ENCODE measurements at places on chromosomes 2 and 18.

- DNase-seq = no peak
Measured at GRCh38 chr2:37348155-37348554, 3.7 kb downstream of the QPCT start.

- DNase-seq = peak; percentile 44
Measured at GRCh38 chr2:204325468-204325867, 219.8 kb upstream of the PARD3B start.

- no peak for DNase-seq
Measured at GRCh38 chr2:151029406-151030157, 232.1 kb downstream of the RBM43 start.

GRCh38 chr2:32562906-32563305 lies 64.9 kb upstream of the TTC27 start:
- DNase-seq = no peak

DNA sequence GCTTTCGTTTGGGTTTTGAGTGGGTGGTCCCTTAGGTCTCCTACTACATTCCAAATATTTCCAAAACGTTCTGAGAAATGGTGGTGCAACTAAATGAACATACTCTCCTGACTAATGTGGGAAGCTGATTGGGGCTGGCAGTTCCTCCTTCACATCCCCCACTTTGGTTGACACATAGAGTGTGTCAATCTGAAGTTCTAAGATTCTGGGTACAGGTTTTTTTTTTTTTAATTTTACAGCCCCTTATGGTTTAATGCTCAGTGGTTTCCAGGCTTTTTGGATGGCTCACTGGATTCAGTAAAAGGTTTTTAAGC lies 58.4 kb upstream of the ITGB6 start:
- DNase-seq = no peak

GRCh38 chr2:197088694-197089093 lies 162.2 kb upstream of the PGAP1 start:
- no peak for DNase-seq

DNA sequence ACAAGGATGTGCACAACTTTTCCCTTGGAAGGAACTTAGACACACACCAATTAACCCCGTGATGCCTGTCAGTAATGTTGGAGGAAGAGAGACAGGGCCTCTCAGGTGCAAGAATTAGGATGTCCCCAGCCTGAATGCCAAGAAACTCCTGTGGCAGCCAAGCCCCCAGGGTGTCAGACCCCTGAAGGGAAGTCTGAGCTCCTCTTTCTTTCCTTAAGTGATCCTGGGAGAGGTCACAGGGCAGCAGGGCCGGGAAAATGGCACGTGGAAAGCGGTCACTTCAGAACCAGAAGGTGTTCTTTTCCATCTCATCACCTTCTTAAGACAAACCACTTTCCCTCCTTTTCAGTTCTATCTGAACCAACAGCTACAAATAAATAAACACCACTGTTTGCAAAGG lies 185.9 kb downstream of the ANAPC1 start:
- no peak for DNase-seq

GRCh38 chr2:146661473-146662096 lies 1183.2 kb upstream of the ACVR2A start:
- no peak for DNase-seq

DNA sequence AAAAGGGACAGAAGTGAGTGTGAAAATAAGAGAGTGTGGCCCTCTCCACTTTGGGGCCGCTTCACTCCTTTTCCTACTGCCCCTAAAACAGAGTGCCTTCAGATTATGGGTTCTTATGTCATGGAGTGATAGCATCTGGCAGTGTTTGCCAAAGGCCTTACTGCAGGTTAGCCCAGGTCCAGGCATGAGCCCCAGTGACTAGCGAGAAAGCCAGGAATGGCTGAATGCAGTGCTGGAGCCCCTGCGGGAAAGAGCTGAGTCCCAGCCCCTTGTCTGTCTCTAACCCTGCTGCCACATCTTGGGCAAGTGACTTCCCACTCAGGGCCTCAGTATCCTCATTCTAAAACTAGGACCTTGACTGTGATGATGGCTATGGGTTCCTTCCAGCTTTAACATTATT lies 6.0 kb downstream of the IGFBP5 start:
- DNase-seq = no peak

GRCh38 chr2:197092431-197092830 lies 165.9 kb upstream of the PGAP1 start:
- DNase-seq = no peak

GRCh38 chr18:48342581-48342980 lies 66.6 kb downstream of the ZBTB7C start:
- DNase-seq = no peak

- DNase-seq = no peak
Measured at GRCh38 chr2:236715491-236715961, 145.9 kb downstream of the ACKR3 start.

GRCh38 chr2:43572244-43572643 lies 23.6 kb downstream of the THADA start:
- DNase-seq = no peak

GRCh38 chr2:46384457-46384815 lies 87.2 kb downstream of the EPAS1 start:
- no peak for DNase-seq

DNA sequence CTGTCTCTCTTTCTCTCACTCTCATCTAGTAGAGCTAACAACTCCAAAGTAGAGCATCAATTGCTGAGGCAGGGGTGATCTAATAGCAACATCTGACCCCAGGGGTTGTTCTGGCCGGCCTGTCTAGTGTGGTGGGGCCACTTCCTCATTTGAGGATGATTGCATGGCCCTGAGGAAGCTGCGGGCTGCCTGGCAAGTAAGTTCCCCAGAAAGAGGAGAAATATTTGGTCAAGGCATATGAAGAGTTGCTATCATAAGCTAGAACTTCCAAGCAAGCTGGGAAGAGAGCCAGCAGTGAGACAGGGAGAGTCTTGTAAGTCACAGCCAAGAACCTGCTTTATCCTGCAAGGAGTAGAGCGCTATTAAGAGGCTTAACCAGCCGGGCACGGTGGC lies 50.8 kb upstream of the TMEM87B start:
- DNase-seq = no peak

- DNase-seq = no peak
Measured at GRCh38 chr2:30374380-30374779, 72.7 kb upstream of the LCLAT1 start.

DNA sequence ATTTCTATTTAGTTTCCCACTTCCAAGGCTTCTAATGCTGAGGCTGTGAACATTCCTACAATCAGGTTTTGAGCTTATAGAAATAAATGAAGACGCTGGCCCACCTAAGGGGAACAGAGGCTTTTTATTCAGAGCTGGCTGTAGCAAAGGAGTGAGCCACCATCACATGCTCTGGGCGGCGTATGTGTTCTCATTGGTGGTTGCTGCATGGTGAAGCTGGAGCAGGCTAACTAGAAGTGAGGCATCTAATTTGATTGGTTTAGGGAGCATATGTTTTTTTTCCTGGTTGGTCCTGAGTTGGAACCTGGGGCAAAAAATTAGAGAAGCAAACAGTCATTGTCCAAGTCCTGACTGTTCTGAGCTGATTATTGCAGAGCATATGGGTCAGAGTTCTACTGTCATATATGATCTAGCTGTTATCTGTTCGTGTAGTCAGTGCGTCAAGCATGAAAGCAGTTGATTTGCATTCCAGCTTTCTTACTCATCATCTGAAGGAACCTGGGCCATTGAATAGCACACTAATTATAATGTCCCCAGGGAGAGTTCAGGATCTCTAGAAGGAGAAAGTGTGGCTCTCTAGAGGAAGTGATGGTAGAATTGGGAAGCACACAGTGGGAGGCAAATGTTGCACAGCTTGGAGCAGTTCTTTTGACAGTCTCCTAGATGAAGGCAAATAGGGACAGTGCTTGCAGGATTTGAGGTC lies 279.6 kb downstream of the PARD3B start:
- no peak for DNase-seq

DNA sequence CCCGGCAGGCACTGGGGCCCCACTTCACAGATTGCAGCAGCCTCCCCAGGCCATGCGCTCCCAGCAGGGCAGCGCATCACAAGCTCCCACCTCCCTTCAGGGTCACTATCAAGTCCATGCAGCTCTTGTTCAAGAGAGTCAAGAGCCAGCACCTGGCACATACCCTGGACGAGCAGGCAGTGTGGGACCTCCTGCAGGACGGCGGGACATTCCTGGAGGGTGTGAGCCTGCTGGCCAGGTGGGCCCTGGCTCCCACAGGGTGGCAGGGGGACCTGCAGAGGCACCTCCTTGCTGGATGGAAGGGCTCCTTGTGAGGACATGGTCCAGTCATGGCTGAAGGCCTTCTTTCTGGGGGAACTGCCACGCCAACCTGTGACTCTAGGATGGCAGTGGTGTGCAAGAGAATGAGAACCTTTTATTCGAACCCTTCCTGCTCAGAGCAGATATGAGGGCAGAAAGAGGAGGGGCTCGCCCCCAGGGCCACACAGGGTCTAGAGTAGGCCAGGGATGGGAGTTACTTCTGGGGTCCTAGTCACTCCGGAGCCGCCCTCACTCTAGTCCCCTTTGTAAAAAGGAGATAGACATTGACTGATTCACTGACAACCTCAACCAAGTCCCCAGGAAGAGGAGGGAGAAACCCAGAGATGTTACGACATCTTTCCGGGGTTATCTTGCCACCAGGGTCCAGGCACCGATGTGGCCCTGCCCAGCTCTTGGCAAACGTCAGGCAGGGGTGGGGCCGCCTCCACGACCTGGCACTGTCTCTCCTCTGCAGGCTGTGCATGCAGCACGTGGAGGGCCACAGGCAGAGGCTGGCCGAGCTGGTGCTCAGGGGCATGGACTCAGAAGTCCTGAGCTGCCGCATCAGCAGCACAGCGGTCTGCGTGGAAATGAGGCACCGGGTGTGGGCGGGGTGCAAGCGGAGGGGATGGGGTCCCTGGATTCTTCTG lies 31.3 kb downstream of the HJURP start:
- no peak for DNase-seq

GRCh38 chr2:104701411-104701911 lies 152.5 kb upstream of the POU3F3 start:
- DNase-seq = no peak

- DNase-seq = no peak
Measured at GRCh38 chr2:55236992-55237543, 4.6 kb downstream of the RPS27A start.

DNA sequence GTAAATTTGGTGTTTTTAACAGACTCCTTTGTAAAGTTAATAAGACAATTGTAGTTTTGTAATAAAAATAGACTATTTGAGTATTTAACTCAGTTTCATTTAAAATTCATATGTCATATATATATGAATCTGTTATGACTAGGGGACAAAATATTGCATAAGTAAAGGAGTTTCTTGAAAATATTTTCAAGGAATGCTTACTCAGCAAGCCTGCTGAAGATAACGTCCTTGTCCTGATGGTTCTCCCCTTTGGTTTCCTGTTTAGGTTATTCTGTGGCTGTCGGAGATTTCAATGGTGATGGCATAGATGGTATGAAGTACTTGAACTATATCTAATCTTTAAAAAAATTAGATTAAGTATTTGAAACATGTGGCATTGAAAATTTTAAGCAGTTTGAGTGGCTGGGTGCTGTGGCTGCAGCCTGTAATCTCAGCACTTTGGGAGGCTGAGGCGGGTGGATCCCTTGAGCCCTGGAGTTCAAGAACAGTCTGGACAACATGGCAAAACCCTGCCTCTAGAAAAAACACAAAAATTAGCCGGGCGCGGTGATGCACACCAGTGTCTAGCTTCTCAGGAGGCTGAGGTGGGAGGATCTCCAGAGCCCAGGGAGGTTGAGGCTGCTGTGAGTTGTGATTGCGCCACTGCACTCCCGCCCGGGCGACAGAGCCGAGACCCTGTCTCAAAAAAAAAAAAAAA lies 47.1 kb downstream of the ITGAV start:
- no peak for DNase-seq

GRCh38 chr2:11498543-11499034 lies 32.6 kb upstream of the E2F6 start:
- no peak for DNase-seq

GRCh38 chr2:96163768-96164429 lies 18.7 kb upstream of the DUSP2 start:
- peak; percentile 80 for DNase-seq

- no peak for DNase-seq
Measured at GRCh38 chr2:233285921-233286320, 21.7 kb upstream of the SAG start.

DNA sequence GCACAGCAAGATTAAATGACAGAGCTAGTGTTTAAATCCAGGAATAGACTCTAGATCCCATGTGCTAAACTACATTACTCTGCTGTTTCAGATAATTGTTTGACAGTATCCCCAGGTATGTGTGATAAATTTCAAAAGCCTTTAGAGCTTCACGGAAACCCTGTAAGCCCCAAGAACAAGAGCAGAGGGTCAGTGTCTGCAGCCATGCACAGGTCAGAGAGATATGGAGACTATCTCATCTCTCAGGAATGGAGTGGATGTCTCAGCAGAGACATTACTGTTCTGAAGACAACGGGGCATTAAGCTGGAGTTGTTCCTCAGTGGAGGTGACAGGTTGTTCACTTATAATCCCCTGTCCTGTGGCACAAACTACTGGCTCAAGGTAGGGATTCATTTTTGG lies 139.1 kb upstream of the FOSL2 start:
- DNase-seq = no peak

- no peak for DNase-seq
Measured at GRCh38 chr2:236965021-236965840, 120.5 kb upstream of the COPS8 start.

- no peak for DNase-seq
Measured at GRCh38 chr2:154556607-154557006, 141.9 kb upstream of the KCNJ3 start.

- DNase-seq = no peak
Measured at GRCh38 chr2:109721135-109721534, 73.0 kb upstream of the RGPD5 start.

DNA sequence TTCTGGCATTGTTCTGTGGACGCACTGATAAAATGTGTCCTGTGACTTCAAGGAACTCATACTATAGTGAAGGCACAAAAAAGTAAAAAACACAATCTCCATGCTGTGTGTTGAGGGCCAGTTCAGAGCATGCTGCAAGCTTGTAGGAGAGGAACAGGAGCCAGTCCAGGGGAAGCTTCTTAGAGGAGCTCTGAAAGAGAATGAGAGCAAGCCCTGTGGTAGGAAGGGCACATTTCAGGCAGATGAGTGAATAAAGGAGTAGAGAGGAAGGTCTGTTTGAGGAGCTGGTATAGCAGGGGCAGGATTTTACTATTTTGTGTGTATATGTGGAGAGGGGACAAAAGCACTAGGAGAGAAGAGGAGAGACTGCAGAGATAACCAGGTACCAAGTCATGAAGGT lies 478.3 kb downstream of the ZEB2 start:
- no peak for DNase-seq

GRCh38 chr2:234635284-234635683 lies 138.4 kb upstream of the ARL4C start:
- no peak for DNase-seq
